Stimulated activated naive CD4-positive, alpha-beta T cell (primary cell): ENCODE measurements at places on chromosomes 5 and 9.
A peak's percentile ranks its signal among the peaks of the same experiment; 100 is the strongest.

DNA sequence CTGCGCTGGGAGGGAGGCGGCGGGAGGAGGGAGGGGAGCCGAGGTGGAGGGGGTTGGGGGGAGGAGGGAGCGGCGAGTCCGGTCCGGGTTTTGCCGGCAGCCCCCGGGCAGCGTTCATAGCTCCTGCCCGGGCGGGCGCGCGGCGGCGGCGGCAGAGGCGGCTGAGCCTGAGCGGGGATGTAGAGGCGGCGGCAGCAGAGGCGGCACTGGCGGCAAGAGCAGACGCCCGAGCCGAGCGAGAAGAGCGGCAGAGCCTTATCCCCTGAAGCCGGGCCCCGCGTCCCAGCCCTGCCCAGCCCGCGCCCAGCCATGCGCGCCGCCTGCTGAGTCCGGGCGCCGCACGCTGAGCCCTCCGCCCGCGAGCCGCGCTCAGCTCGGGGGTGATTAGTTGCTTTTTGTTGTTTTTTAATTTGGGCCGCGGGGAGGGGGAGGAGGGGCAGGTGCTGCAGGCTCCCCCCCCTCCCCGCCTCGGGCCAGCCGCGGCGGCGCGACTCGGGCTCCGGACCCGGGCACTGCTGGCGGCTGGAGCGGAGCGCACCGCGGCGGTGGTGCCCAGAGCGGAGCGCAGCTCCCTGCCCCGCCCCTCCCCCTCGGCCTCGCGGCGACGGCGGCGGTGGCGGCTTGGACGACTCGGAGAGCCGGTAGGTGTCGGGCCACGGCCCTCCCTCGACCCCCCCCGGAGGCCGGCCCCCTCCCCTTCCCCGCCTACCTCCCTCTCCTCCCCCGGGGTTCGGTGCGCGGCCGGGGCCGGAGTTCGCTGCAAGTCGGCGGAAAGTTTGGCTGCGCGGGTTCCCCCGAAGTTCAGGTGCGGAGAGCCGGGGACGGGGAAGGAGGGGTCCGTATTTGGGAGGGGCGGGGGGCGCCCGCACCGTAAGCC is at the start of gene CXXC5:
Gene CXXC5 (plus strand): TSS at position 145 of the 877 bp plus-strand sequence. CDS start 32,175 bp downstream, outside the sequence.
- DNase-seq, result peak; percentile 34

DNA sequence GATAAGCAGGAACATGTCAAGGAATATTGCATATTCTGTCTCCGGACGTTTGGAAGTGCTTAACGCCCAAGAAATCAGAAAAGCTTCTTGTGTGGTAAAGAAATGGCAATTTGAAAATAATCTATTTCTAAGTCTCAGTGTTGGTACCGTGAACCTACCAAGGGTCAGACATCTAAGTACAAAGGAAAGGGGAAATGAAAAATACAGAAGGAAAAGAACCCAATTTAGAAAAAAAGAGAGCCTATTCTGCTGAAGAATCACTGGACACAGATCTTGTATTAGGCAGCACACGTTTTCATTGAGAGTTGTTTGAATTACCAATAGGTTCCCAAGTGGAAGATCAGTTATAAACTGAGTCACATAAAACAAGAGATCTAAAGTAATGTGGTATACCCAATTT is 46.9 kb upstream of the CEP78 start:
- no peak for DNase-seq

- DNase-seq, result no peak
These were observed 803.1 kb upstream of the WWC1 start for GRCh38 chr5:167488371-167488770.

DNA sequence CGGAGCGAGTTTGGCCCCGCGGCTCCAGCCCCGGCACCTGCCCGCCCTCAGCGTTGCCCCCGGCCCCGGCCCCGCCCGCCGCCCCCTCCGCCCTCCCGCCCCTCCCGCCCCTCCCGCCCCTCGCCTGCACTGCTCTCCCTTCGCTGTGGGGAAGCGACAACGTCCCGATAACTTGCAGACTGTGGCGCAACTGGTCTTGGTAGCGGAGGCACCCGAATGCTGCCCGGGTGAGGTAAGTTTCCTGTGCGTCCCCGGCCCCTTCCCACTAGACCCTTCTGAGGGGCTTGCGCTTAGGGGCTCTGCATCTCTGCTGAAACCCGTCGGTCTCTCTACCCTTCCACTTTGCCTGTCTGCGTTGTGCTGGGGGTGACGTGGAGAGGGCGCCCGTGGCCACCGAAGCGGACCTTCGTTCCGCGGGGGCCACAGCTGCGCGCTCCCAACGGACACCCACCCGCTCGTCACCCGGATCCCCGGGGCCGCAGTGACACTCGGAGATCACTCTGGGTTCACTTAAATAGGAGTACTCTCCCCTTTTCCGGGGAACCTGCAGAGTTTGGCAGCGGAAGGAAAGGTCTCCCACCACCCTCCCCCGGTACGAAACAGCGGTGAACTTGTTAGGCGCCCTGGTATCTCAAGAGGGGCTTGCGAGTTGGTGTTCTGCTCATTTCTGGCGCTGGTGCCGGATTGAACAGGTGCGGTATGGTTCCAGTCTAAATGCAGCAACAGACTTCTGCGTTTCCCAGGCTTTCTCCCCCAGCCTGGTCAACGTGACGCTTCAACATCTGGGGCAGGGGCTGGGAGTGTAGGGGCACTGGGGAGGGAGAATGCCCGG is 707 bp downstream of the PIP5K1B start:
- no peak for DNase-seq

DNA sequence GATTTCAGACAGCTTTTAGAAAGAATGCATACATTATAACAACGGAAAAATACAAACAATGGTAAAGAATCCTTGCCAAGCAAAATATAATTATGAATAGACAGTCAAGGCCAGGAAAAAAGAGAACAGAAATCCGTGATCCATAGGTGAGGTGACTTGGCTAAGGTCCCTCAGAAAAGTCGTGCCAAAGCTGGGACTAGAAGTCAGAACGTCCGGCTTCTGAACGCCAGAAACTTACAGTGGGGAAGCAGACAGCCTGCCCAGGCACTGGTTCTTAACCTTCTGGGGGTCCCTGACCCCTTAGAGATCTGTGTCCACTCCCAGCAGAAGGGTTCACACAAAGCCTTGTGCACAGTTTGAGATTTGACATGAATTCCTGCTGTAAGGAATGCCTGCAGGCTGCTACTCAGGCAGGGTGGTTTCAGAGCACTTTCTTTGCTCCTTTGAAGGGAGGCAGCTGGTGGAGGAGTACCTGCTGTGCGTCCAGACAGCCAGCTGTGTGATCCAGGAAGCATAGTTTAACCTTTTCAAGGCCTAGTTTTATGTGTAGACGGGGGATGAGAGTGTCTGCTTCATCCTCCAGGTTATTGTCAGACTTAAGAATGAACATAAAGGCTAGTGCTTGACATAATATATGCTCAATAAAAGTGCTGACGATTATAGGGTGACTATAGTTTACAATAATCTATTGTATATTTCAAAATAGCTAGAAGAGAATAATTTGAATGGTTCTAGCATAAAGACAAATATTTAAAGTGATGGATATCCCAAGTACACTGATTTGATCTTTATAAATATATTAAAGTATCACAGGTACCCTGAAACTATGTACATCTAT is 852 bp downstream of the ARHGEF37 start:
- DNase-seq, result no peak

GRCh38 chr5:76482984-76483383 is 79.9 kb downstream of the IQGAP2 start:
- no peak for DNase-seq

- no peak for DNase-seq
These were observed 400.0 kb upstream of the SLC24A2 start for GRCh38 chr9:20188616-20189369.

DNA sequence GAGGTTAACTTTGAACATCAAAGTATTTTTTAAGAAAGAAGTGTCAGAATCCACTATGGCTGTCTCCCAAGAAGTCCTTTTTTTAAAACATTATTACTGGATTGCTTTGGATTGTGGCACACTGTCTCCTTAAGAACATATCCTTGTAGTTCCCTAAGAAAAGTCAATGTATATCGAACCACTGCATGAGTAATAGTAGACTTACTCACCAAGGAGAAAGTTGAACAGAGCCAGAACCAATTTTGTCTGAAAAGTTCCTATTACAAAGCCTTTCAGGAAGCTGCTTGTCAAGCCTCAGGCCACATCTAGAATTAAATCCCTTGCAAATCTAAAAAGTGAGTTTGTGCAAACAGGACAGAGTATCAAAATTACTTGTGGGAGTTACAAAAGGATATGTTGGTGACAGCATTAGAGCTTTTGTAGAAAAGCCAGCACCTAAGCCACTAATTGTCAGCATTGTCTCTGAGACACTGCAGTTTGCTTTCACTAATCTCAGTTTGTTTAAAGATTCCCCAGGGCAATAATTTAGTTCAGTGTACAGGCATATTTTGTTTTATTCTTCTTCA is 195.4 kb downstream of the MPDZ start:
- DNase-seq, result no peak

DNA sequence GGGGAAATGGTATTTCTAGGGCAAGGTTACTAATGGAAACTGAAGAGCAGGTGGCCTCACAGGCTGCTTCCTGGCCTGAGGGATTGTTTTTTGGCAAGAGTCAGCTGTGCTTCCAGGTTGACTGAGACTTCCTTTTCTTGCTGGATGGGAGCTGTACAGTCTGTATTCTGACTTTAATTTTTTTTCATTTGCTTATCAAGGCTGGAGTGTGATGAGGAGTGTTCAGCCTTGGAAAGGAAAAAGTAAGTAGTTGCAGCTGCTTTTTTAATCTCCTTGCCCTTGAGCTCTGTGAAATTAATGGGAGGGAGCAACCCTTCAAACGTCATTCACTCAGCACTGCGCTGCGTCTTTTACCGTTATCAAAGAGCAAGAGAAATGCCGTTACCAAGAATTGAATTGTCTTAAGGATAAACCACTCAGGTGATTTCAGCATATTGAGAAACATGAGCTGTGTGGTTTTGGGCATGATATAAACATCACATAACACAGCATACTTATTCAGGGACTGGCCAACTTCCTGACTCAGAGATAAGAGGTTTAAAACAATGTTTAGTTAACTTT is 47.6 kb downstream of the AQP7 start:
- no peak for DNase-seq

DNA sequence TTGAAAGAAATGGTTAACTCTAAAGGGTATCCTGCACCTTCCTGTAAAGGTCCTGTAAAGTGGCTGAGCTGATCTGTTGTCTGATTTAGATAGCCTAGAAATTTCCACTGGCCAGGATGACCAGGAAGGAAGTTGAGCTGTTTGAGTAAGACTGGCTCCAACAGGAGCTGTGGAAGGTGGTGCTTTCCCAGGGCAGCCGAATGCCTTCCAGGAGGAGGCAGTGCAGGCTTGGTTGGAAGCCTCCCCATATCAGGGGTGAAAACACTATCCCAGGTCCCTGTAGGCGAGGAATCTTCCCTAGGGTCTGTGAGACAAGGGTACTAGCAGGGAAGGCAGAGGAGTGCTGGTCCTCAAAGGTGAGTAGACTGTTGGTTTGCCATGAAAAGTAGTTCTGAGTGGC is 98.4 kb downstream of the LIX1 start:
- no peak for DNase-seq

- DNase-seq, result peak; percentile 13
These were observed 292.5 kb downstream of the PARP8 start for GRCh38 chr5:50958852-50959457.

GRCh38 chr9:123011878-123012528 is 21.5 kb upstream of the GPR21 start:
- no peak for DNase-seq

DNA sequence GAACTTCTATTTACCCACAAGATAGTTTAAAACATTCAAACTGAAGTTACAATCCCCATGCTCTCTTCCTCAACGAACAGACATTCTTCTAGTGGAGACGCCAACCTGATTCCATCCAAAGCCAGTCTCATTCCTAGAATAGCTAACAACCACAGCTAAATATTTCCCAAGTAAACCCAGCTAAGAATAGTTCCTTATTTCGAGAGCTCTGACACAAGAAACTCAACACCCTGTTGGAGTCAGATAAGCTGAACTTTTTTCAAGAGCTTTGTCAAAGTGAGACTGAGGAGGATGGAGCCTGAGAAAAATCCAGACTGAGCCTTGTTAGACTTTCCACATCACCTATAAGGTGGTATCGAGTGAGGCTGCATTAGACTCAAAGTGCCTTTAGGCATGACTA is 56.7 kb upstream of the RPS23 start:
- no peak for DNase-seq

- DNase-seq, result no peak
These were observed 8.3 kb downstream of the TRIM32 start for GRCh38 chr9:116695438-116695837.

DNA sequence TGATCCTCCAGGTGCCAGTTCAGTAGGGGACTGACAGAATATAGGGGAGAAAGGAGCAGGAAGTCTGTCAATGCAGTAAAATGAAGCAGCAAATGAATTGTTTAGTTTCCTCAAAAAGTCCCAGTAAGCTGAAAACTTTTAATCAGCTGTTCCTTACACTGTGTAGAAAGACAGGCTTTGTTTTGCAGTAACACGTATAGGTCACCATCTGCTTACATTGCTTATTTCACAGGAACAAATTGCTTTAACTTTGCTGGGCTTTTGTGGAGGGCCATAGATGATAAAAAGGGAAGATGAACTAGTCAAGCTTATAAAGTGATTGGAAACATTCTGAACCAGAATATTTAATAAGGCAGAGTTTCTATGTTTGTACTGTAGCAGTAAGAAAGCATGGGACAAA is 331.3 kb upstream of the RFX3 start:
- no peak for DNase-seq

DNA sequence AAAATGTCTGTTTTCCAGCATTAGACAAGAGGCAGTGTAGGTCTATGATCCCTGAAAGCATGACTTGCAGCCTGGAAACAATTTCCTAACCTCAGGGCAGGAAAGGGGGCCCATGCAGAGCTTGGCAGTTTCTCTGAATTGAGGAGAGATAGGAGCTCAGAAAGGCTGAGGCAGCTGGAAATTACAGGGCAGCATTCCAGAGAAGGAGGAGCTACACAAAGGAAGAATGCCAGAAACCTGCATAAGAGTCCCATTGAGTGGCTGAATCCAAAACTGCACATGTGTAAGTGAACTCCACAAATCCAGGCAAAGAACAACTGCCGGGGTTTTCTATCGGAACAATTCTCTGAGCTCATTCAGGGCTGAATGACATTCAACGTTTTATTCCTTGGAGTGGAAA is 346.8 kb downstream of the PIK3R1 start:
- no peak for DNase-seq

- DNase-seq, result no peak
These were observed 2.7 kb downstream of the VCAN start for GRCh38 chr5:83474161-83474796.

- DNase-seq, result no peak
These were observed 174.5 kb upstream of the MAP1B start for GRCh38 chr5:71932655-71933338.

DNA sequence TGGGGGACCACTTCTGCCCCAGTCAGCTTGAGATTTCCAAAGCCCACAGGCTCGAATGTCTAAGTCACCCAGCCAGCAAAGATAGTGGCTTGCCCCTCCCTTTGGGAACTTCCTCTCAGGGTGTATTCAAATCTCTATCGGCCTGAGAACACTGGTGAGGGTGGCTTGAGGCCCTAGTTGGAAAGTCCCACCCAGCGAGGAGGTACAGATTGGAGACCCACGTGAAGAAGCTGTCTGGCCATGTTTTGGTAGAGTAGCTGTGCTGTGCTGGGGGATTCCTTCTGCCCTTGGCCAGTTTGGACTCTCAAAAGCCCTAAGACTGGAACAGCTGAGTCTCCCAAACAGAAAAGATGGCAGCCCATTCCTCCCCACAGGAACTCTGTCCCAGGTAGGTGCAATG is 172.7 kb upstream of the RIOK2 start:
- DNase-seq, result no peak

GRCh38 chr9:135340726-135341475 is 138.7 kb upstream of the PPP1R26 start:
- DNase-seq, result no peak
